ENCODE measurements at places on chromosomes 11 and 22.

GRCh38 chr11:18878211-18878610, 61.0 kb downstream of the MRGPRX1 start:
- no peak for DNase-seq

GRCh38 chr11:105734426-105734825, 124.6 kb downstream of the GRIA4 start:
- no peak for DNase-seq

GRCh38 chr11:128965485-128965884, 22.8 kb upstream of the TP53AIP1 start:
- DNase-seq, result no peak

DNA sequence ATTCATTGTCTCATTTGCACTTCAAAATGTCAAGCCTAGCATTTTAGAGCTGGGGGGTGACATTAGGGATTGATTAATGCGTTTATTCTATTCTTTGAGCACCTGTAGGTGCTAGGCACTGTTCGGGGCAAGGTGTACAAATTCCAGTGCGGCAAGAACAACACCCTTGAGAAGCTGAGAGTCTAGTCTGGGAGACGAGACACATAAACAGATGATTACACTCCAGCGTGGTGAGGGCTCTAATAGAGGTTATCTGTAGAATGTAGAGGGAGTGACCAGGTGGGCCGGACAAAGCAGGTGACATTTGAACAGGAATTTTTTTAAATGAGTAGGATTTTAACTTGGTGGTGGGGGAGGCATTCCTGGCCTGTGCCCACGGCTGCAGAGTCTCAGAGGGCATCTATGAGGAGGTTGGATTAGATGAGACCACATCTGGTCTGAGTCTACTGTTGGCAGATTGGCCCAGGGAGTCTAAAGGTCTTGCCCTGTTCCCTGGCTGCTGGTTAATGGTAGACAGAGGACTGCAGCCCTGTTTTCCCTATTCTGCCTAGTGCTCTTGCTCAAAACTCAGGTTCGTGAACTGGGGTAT, 970 bp downstream of the CAT start:
- DNase-seq, result no peak

DNA sequence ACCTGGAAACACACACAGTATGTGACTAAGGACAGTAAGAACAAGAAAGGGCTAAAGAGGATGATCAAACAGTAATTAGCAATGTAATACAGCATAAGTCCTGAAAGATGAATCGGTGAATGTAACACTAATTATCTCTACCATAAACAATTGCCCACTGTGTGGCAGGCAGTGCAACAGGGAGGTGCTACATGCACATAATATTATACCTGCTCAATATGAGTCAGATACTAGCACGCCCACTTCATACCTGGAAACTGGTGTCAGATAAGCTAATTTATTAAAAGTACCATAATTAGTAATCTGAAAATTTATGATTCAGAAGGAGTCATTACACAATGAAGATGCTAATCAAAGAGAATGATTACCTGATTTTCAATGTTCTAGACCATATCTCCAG, 14.9 kb downstream of the CASP12 start:
- no peak for DNase-seq

GRCh38 chr22:39908737-39909136, 7.9 kb downstream of the GRAP2 start:
- DNase-seq, result peak; percentile 30

DNA sequence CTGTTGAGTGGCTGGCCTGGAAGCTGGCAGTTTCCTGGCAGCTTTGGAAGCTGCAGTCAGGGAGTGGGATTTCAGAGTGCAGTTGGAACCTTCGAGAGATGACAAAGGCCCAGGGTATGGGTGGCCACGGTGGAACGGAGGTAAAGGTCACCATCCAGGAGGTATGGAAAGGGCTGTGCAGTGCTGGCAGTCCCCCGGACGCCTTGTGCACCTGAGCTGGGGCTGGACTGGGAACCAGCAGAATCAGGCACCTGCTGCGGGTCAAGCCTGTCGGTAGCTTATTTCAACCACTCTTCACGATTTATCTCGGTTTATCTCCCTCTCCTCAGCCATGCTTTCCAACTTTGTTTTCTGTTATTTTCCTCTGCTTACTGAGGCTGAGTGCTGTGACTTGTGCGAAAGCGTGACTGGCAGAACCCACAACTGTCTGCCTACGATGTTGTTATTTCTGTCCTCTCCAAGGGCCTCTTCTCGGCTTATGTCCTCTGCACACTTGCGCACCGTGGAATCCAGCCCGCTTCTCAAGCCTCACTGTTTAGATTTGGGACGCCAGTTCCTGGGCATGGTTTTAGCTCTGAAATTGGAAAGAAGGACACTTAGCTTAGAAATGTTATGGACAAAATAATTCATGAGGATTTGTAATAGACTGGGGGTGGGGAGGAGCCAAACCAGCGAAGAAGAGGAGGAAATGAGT, 24.0 kb upstream of the ATXN10 start:
- no peak for DNase-seq

- no peak for DNase-seq
Measured at GRCh38 chr22:40818192-40818746, 877 bp downstream of the SLC25A17 start.

GRCh38 chr11:104531075-104531474, 367.1 kb upstream of the PDGFD start:
- peak; percentile 10 for DNase-seq

DNA sequence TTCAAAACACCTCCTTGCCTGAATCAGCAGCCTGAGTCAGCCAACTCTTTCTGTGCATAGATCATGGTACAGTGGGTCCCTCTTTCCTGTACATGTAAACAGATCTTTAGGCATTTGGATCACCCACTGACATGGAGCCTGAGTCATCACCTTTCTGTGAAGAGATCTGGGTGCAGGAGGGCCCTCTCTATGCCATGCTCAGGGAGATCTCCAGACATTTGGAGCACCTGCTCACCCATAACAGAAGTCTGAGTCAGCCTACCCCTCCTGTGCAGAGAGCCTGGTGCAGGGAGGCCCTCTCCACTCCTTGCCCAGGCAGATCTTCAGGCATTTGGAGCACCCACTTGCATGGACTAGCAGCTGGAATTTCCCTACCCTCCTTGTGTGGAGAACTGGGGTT, 56.2 kb upstream of the GLYAT start:
- DNase-seq, result peak; percentile 83

- DNase-seq, result no peak
Measured at GRCh38 chr22:21889251-21889990, 22.0 kb upstream of the MAPK1 start.

- DNase-seq, result no peak
Measured at GRCh38 chr11:73510877-73511276, 87.0 kb downstream of the FAM168A start.

DNA sequence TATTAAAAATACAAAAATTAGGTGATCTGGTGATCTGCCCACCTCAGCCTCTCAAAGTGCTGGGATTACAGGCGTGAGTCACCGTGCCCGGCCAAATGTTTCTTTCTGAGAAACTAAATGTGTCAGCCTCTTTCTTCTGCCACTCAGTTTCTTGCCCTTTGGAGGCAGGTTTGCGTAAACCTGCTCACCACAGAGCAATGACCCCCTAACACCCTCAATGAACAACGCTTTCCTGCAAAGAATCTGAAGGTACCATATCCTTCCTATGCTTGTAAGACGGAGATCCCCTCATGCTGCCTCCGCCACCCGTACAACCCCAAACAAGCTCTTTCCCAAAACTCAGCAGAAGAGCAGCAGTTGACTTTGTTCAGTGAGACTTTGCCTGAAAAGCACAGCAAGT, 38.7 kb upstream of the TTLL12 start:
- DNase-seq, result no peak

- no peak for DNase-seq
Measured at GRCh38 chr22:19019029-19019678, 83.1 kb upstream of the PRODH start.

- no peak for DNase-seq
Measured at GRCh38 chr11:60905047-60905446, 1.3 kb downstream of the PRPF19 start.

- DNase-seq, result peak; percentile 45
Measured at GRCh38 chr11:8839957-8840945, 70.7 kb upstream of the AKIP1 start.

DNA sequence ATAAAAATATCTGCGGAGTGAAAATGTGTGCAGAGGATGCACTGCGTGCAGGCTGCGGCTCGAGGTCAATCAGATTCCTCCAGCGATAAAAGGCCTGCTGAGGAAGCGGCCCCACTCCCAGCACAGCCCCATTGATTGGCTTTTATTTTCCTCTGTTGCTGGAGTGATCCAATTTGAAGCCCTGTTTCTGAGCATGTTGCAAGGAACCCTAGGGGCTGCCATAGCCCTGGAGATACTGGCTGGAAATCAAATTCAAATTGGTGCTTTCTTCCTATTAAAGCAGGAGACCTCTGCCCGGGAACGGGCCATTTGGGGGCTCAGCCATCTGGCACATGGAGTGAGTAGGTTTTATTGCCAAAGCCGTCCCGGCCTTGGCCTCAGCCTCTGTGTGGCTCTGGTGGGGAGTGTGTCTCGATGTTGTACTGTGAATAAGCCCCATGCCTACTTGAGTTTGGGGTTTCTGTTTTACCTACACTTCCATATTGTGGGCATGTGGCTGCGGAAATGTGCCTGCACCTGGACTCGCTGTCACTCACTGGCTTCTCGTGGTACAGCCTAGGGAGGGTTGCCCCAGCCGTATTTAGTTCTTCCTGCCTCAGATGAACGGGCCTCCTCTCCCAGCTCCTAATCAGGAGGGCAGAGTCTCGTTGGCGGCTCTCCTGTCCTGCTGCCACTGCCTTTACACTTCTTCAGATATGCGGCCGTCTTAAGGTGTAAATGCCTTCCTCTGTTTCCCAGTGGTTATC, 25.6 kb downstream of the PARVB start:
- DNase-seq, result no peak

GRCh38 chr11:43573233-43573632, 107.3 kb upstream of the HSD17B12 start:
- no peak for DNase-seq

DNA sequence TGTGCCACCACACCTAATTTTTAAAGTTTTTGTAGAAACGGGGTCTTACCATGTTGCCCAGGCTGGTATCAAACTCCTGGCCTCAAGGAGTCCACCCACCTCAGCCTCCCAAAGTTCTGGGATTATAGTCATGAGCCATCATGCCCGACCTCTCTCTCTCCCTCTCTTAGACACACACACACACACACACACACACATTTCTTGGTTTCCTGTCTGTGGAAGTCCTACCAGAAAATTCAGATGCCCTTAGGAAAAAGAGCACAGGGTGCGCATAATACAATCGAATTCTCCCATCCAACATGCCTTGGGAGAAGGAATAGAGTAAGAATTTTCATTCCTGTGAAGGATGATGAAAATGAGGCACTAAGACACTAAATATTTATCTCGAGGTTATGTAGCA, 10.4 kb downstream of the MICAL3 start:
- no peak for DNase-seq

DNA sequence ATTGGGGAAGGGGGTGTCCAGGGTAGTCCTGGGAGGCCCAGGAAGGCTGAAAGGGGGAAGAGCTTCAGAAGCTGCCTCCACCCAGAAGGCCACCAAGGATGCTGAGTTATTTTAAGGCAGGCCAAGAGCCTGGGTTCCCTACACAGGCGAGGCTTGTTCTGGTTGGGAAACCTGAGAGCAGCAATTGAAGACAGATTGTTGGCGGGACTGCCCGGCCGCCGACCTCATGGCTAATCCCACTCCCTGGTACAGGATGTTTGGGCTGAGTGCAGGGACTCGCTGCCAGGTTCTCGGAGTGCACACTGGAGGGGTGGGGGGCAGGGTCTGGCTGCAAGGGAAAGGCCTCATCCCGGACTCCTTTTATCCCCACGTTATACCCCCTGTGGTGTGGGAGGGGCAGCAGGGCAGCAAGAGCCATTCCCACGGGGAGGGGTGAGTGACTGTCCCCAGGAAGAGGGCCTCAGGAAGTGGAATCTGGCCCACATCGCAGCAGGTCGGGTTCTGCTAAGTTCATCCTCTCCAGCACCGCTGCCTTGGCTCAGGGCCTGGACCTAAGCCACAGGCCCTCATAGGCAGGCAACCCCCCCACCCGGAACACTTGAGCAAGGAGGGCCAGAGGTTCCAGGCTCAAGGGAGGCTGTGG, 43.6 kb upstream of the PRR5 start:
- DNase-seq, result no peak

DNA sequence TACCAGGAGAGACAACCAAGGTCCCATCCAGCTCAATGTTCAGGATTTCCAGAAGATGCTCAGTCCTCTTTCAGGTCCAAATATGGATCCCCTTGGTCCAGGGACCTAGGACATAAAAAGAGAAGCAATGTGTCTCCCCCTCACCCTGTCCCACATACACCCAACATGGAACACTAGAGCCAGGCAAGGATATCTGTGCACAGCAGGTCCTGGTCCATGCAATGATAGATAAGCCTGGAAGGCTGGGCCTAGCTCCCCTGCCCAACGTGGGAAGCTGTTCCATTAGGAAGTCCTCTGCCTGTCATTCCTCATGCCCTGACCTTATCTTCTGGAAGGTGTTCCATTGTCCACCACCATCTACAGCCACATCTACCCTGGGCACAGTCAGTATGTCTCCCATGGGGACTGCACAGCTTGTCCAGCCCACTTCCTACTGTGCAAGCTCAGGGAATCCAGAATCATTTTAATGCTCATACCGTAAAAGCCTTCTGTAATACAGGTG, 1434.8 kb downstream of the TBC1D22A start:
- DNase-seq, result no peak

DNA sequence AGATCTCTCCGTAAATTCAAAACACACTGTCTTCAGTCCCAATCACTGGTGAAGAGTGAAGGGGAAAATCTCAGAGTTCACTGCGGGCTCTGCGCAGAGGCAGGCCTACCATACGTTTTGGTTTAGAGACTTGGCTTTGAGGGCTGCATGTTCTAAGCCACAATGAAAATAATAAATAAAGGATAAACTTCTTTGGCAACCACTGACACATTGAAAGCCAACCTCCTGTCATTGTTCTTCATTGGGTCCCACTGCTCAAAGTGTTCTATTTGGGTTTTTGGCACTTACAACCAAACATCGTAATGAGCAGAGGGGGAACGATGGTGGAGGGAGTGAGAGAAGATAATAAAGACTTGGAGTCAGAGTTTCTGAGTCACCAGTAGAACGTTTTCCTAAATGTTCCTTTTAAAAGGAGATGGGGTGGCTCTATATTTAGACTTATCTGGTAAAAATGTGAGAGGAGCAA, 472.9 kb downstream of the SOX6 start:
- DNase-seq, result no peak

DNA sequence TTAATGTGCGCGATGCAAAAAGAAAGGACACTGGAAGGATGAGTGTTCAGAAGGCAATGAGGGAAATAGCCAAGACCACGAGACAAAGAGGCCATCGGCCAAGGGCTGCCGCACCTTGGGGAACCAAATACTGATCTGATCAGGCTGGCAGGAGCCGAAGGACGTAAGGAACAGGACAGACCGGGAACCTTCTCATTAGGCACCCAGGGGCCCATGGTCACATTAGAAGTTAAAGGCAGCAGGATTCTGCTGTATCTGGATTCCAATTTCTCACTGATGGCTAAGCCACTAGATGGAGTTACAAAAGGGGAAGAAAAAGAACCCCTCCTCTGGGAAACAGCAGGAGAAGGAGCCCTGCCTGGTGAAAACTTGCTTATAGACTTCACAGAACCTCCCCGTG, 28.8 kb upstream of the CPT1A start:
- DNase-seq, result no peak

GRCh38 chr11:130118165-130118564, 41.4 kb upstream of the ST14 start:
- DNase-seq, result no peak

GRCh38 chr22:19876314-19876940, 21.8 kb upstream of the GNB1L start:
- DNase-seq, result no peak

Data from renal cortical epithelial cell (primary cell).